ENCODE measurements at places on chromosomes 5 and 9.

GRCh38 chr9:76799473-76799872 is 35.2 kb downstream of the PCA3 start:
- no peak for DNase-seq

GRCh38 chr5:149387081-149387631 is 8.1 kb upstream of the IL17B start:
- DNase-seq, result no peak

GRCh38 chr5:175572886-175573285 is 85.0 kb upstream of the HRH2 start:
- no peak for DNase-seq

DNA sequence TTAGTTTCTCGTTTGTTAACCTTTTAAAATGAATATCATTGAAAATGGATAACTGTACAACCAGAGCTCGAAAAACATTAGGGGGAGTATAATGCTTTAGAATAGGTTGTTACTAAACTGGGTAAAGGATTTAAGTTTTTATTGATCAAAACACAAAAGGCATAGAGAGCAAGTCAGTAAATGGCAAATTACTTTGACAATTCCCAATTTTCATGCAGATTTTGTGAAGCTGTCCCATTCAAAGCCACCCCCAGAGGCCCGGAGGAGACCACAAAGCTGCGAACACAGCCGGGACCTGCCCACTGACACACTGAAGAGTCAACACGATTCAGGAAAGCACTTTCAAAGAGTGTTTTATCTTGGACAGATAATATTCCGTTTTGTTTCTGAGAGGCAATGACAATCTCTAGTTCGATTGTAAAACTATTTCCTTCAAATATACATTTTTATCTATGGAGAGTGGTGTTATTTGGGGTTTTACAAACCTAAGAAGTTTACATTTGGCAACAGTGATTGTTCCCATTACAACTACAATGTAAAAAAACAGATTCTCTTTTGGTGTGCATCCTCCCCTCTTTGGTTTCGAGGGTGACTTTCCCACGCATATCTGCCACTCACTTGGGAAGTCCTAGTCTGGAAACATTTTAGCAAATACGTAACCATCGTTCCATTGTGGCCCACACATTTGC is 182.6 kb upstream of the TBCA start:
- DNase-seq, result no peak

- DNase-seq, result no peak
These were observed 298.7 kb upstream of the KCNN2 start for GRCh38 chr5:114062932-114063867.

Measured in activated CD4-positive, alpha-beta memory T cell treated with anti-CD3 and anti-CD28 coated beads for 36 hours (primary cell).